ENCODE measurements at places on chromosomes 4 and X.

DNA sequence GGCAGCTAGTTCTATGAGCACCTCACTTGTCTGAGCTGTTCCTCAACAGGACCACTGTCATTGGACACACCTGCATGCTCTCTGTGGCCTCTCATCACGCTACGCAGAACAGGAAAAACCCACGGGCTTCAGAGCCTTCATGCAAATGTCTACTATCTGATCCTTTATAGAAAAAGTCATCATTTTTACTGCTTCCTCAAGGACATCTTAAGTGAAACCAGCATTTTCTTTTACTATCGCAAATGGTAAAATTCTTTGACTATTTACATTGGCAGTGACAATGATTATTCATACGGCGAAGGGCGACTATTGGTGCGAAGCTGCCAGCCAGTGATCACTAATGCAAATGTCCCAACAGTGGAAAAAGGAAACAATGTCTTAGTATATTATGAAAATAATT lies 147.0 kb downstream of the AFAP1 start:
- DNase-seq = no peak

DNA sequence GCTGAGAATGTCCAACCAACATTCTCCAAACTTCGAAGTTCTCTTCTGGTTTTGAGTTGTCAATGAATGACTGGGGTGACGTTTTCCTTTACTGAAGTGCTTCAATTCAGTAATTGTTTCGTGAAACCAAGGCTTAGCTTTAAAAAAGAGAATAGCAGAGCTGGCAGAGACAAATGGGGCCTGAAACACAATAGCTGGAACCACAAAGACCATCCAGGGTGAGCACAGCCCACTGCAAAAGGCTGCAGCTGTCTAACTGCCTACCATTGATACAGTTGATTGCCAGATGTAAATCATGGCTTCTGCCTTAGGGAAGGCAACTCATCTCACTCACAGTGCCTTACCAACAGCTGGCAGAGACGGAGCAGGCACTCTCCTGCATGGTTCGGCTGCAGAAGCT lies 78.7 kb upstream of the ZNF518B start:
- DNase-seq = no peak

GRCh38 chrX:132090403-132091159 lies 37.2 kb downstream of the FRMD7 start:
- no peak for DNase-seq

DNA sequence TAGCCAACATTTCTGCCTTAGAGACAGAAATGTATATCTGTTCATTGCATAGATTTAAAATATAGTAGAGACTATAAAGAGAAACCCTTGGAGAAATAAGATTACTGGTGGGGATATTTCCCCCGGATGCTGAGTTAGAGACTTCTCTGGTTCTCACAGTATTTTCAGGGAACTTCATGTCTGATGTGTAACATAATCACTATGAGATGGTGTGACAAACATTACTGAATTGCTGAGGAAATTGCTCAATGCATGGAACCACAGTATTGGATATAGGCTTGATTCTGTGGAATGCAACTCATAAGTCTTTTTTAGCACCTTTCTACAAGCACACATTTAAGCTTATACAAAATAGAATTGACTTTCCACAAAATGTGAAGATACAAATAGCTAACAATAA lies 152.7 kb downstream of the SOWAHB start:
- no peak for DNase-seq

GRCh38 chr4:74805601-74806000 lies 11.3 kb upstream of the BTC start:
- DNase-seq = no peak

- DNase-seq = no peak
Measured at GRCh38 chr4:184289179-184289535, 71.5 kb upstream of the ENPP6 start.

DNA sequence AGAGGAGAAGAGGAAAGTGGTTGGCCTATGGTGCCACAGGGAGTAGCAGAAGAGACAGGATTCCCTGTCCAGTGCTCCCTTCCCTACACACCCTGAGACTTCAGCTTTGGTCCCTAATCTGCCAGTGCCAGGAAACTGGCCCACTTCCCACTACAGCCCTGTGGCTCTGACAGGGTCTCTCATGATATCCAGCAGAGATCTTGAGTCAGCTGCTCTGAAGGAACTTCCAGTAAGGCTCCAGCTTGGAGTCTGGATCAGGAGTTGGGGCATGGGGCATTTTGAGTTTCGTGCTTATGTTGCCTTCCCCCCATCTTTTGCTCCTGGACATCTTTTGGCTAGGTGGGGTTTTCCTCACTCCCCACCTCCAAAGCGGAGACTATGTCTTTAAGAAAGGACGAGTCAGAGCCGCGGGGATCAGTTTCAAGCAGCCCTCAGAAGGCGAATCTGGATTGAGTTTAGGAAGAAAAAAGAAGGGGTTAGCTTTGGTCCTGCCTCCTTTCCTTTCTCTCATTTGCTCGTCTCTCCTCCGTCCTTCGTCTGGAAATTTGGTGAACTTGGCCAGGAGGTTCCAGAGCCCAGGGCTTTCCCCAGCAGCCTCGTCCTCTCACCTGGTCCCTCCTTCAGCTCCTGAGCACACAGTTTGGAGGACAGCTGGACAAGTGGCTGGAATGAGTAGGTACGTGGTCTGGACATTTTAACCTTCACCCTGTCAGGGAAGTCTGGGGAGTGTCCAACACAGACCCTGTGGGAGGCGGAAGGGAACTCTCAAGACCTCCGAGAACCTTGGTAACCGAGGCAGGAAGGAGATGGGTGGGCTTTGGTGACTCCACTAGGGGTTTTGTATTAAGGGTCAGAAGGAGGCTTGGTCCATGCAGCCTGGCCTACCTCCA lies 104.4 kb downstream of the RTL5 start:
- DNase-seq = no peak

GRCh38 chrX:132031867-132032266 lies 8.8 kb downstream of the STK26 start:
- DNase-seq = no peak

DNA sequence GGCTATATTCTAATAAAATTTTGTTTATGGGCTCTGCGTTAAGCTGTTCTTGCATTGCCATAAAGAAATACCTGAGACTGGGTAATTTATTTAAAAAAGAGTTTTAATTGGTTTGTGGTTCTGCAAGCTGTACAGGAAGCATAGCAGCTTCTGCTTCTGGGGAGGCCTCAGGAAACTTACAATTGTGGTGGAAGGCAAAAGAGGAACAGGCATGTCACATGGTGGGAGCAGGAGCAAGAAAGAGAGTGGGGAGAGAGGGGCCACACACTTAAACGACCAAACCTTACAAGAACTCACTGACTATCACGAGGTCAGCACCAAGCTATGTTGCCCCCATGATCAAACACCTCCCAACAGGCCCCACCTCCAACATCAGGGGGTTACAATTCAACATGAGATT lies 74.0 kb downstream of the FHDC1 start:
- no peak for DNase-seq

GRCh38 chr4:82957045-82957444 lies 53.6 kb downstream of the LIN54 start:
- no peak for DNase-seq

DNA sequence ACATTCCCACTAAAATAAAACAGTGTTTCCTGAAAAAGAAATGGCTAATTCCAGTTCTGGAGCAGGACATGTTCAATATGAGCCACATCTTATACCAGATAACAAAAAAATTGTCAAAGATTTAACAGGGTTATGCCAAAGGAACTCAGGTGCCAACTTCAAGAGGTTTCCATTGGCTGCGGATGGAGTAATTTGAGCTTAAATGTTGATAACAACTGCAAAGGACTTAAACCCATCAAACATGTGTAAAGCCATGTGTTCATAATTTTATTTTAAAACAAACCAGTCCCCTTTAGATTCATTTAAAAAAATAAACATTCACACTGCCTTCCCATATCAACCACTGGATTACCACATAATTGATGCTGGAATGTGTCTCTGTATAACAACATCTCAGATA lies 156.4 kb upstream of the PCDH18 start:
- DNase-seq = no peak

GRCh38 chrX:40628506-40628905 lies 5.3 kb downstream of the MPC1L start:
- DNase-seq = no peak

- no peak for DNase-seq
Measured at GRCh38 chr4:4871573-4872313, 12.3 kb downstream of the MSX1 start.

- DNase-seq = no peak
Measured at GRCh38 chrX:106302304-106302703, 134.2 kb downstream of the PWWP3B start.

DNA sequence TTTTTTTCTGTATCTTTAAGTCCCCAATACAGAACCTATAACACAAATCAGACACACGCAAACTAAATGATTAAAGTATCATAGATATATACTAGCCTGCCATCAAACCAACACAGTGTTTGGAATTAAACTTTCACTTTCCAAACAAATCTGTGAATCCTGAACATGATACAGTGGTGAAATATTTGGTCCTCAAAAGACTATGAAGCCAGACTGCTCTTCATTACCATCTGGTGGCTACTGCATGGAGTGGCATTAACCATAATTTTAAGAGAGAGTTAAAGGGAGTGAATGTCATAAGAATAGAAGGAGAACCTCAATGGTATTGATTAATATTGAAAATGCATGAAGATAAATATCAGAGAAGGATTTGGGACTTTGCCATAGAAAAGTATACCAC lies 9.2 kb upstream of the GABRA4 start:
- DNase-seq = no peak

DNA sequence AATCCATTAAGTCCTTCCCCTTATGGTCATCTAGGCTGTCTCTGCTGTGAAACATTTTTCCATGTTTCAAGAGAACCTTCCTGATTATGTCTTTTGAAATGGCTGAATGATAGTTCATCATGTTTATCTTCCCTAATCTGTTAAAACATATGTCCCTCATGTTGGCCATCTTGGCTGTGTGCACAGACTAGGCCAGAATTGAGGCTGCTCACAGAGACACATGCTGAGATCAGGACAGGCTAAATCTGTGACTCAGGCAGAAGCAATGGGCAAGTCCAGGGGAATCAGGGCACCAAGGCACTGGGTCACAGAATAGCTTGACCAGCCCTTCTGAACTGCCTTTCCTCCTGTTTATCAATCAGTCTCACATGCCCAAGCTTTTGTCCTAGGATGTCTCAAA lies 78.3 kb downstream of the FHDC1 start:
- no peak for DNase-seq

DNA sequence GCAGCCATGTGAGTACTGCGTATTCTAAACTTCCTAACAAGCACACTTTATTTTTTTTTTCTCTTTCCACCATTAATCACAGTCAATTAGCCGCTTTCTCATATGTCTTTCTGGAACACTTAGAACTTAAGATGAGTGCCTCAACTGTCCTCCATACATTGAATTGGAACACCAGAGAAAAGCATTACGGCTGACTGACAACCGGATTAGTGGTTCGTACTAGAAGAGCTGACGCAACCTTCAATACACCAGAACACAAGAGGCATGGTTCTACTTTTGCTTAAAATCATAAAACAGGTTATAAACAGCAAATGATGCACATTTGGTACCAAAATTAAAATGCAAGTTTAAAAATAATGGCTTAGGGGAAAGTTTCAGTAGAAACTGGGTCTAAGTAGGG lies 3.3 kb downstream of the TMEM47 start:
- DNase-seq = no peak

DNA sequence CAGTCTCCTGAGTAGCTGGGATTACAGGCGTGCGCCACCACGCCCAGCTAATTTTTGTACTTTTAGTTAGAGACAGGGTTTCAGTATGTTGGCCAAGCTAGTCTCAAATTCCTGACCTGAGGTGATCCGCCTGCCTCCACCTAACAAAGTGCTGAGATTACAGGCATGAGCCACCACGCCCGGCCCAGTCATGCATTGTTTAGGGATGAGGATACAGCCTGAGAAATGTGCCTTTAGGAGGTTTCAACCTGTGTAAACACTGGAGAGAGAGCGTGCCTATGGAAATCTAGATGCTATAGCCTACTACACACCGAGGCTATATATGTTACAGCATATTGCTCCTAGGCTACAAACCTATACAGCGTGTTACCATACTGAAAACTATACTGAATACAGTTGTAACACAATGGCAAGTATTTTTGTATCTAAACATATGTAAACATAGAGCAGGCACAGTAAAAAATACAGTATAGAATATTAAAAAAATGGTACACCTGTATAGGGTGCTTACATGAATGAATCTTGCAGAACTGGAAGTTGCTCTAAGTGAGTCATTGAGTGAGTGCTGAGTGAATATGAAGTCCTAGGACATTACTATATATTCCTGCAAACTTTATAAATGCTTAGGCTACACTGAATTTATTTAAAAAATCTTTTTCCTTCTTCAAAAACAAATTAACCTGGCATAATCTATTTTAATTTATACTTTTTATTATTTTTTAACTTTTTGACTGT lies 588.2 kb upstream of the ADGRL3 start:
- no peak for DNase-seq

- no peak for DNase-seq
Measured at GRCh38 chr4:17595471-17596005, 18.5 kb downstream of the LAP3 start.

DNA sequence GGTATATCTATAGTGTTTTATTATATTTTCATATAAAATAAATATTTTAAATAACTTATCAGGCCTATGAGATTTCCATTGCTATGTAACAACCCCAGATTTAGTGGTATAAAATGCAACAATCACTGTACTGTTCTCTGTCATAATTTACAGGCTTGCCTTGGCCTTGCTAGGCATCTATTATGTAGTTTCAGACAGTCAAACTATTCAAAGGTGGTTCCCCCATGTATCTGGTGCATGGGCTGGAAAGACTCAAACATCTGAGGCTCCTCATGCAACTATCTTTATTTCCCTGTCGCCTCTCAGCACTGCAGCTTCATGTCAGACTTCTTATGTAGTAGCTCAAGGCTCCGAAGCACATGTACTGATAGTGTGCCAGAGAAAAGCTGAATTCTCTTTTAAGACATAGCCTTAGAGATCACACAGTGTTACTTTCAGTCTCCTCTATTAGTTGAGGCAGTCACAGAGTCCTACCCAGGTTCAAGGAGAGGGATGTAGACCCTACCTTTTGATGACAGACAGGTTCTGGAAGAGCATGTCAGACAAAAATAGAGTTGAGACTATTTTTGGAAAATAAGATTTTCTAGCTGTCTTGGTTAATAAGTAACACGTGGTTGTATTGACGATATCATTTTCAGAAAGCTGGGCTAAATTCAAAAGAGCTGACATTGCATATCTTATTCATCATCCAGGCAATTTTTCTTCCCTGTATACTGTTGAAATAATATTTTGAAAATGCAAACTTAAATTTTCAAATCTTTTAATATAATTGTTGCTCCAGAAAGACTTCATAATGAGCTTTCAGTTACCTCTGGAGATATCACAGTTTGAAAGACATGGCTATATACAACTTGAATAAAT lies 19.4 kb downstream of the MTTP start:
- DNase-seq = no peak

Measured in stimulated activated CD8-positive, alpha-beta memory T cell treated with anti-CD3 and anti-CD28 coated beads, Interleukin-4, amount 100 ng/mL, for 24 hours (primary cell).